ENCODE measurements at places on chromosomes 2 and 18. TPM values are rescaled to one million over a fixed set of nuclear protein-coding genes. Genes with fewer than 3 reads are reported as not detected.

- no peak for DNase-seq
These were observed 517 bp downstream of the GCFC2 start for GRCh38 chr2:75710220-75710576.

CLEC4F gene
- 0.17 TPM for total RNA-seq

- DNase-seq, result no peak
These were observed 62.2 kb downstream of the MAP3K19 start for GRCh38 chr2:134985061-134985460.

SERPINB2 gene
- not detected for total RNA-seq

PAPOLG gene
- total RNA-seq, result 10.8 TPM
